ENCODE measurements at places on chromosomes 7 and 10. TPM values are rescaled to one million over a fixed set of nuclear protein-coding genes. Genes with fewer than 3 reads are reported as not detected.

- no peaks in the 10 kb centered on the region for H3K27me3 ChIP-seq
- no peak for DNase-seq
- no peaks in the 10 kb centered on the region for H3K4me1 ChIP-seq
These were observed 92.3 kb upstream of the TMEM168 start for GRCh38 chr7:112882511-112882910.

DNA sequence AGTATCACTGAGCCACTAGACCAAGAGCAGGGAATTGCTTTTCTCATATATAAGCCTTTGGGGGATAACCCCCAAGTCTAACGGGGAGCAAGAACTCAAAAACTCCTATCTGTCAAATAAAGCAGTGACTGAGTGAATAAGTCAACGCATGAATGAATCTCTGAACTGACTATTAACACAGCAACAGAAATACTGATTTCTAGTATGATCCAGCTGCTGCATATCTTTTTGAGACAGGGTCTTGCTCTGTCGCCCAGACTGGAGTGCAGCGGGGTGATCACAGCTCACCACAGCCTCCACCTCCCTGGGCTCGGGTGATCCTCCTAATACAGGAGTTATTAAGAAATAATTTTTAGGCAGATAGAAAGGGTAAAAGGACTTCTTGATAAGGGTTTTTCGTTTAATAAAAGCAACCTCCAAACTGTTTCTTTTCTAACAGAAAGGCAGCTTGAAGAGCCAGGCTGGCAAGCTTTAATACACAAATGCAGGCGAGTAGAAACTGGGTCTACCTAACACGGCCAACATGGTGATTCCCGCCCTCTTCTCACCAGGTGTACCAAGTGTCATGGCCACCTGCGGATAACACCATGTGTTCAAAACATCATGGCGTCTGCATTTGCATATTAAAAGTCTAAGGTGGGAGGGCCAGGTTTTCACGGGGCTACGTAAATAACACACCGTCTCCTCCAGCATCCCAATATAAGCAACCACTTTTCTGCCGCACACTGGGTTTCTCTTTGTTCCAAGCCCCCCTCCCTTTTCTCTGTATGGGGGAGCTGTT is 631.9 kb downstream of the PARD3 start:
- H3K27me3 ChIP-seq = no peaks in the 10 kb centered on the region
- H3K27ac ChIP-seq = no peak overlapping the region

DNA sequence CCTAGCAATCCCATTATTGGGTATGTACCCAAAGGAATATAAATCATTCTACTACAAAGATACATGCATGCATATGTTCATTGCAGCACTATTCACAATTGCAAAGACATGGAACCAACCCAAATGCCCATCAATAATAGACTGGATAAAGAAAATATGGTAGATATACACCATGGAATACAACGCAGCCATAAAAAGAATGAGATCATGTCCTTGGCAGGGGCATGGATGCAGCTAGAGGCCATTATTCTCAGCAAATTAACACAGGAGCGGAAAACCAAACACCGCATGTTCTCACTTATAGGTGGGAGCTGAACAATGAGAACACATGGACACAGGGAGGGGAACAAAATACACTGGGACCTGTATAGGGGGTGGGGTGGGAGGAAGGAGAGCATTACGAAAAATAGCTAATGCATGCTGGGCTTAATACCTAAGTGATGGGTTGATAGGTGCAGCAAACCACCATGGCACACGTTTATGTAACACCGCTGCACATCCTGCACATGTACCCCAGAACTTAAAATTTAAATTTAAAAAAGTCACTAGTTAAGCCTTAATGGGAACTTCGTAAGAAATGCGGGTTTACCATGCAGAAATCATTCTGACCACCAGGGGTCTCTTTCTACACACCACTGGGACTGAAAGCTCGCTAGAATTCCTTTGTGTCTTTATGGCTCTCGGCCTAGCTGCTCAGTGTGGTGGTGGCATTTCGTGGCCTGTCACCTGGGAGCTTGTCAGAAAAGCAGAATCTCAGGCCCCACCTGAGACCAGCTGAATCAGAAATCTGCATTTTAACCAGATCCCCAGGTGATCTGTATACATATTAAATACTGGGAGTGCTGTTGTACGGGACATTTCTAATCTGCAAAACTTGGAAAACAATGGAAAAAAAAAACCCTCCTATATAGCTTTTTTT is 9.5 kb downstream of the ANKRD1 start:
- no peak overlapping the region for H3K4me3 ChIP-seq
- H3K27me3 ChIP-seq = peaks cover 7% of the 10 kb centered on the region
- peaks cover 15% of the 10 kb centered on the region for H3K36me3 ChIP-seq
- DNase-seq = peak; percentile 61
- no peak overlapping the region for H3K27ac ChIP-seq

DNA sequence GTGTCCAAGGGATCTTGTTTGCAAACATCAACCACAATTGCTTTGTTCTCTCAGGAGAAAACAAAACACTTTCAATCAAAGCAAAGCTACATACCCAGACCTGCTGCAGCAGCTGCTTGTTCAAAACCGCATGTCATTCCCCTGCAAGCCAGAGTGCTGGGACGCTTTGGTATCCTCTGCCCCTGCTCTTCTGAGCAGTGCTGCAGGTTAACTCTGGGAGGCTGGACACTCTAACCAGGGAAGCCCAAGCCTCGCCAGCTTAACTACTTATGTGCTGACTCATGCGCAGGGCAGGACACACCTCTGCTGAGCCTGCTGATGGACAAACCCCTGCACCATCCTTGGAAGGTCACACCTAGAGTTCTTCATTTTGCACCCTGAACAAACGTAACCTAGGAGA is 28.2 kb upstream of the ASAH2 start:
- no peak for DNase-seq
- H3K4me3 ChIP-seq = no peak overlapping the region
- no peak overlapping the region for H3K27ac ChIP-seq
- H3K36me3 ChIP-seq = no peaks in the 10 kb centered on the region
- peaks cover 73% of the 10 kb centered on the region for H3K27me3 ChIP-seq

- no peak for DNase-seq
- H3K27me3 ChIP-seq = no peaks in the 10 kb centered on the region
These were observed 79.6 kb downstream of the PRTFDC1 start for GRCh38 chr10:24872790-24873182.

GRCh38 chr7:3453398-3453797 is 152.3 kb downstream of the SDK1 start:
- H3K36me3 ChIP-seq = no peaks in the 10 kb centered on the region
- DNase-seq = no peak
- no peak overlapping the region for H3K4me3 ChIP-seq
- H3K27ac ChIP-seq = no peak overlapping the region
- H3K27me3 ChIP-seq = peaks cover 23% of the 10 kb centered on the region
- no peaks in the 10 kb centered on the region for H3K4me1 ChIP-seq

DNA sequence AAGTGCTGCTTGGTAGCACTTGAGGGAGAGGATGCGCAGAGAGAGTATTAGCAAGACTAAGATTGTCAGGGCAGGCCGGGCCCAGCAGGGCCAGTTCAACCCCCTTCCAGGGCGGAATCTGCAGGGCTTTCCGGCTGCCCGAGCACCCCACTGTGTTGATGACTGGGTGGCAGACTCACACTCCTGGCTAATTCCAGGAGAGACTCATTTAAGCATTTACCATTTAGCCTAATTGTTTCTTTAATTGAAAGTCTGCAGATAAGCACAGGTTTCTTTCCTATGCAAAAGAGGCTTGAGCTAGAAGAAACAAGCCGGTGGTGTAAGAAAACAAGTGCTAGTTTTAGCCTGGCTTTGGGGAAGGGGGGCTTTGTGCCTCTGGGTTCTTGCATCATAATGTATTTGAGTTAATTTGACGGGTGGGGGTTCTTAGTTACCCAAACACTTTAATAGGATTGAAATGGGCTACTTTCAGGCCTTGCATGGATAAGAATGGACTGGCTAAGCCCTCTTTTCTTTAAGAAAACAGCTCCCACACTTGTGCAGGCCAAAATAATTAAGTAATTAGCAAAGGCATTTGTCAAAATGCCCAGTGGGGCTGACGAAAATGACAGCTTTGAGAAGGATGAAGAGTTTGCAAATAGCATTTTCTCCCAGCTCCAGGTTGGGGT is 201.3 kb downstream of the MYOF start:
- H3K27ac ChIP-seq = no peak overlapping the region
- H3K36me3 ChIP-seq = no peaks in the 10 kb centered on the region
- H3K4me1 ChIP-seq = no peaks in the 10 kb centered on the region

DNA sequence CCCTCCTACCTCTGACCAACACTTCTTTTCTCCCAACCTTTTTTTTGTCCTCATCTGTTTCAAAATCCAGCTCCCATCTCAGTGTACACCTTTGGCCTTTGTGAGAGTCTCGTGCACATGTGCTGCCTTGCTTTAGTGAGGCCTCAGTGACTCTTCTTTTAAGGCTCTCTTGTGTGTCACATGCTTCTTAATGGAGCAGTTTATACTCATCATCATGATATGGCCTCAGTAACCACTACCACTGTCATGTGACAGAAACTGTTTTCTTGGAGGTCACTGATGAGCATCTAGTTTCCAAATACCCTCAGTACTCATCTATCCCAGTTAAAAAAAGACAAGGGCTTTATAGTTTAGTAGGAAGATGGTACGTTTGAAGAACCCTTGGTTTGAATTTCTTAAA is 8.1 kb upstream of the ARHGAP22 start:
- no peaks in the 10 kb centered on the region for H3K4me1 ChIP-seq
- no peak overlapping the region for H3K27ac ChIP-seq
- H3K27me3 ChIP-seq = peaks cover 33% of the 10 kb centered on the region

DNA sequence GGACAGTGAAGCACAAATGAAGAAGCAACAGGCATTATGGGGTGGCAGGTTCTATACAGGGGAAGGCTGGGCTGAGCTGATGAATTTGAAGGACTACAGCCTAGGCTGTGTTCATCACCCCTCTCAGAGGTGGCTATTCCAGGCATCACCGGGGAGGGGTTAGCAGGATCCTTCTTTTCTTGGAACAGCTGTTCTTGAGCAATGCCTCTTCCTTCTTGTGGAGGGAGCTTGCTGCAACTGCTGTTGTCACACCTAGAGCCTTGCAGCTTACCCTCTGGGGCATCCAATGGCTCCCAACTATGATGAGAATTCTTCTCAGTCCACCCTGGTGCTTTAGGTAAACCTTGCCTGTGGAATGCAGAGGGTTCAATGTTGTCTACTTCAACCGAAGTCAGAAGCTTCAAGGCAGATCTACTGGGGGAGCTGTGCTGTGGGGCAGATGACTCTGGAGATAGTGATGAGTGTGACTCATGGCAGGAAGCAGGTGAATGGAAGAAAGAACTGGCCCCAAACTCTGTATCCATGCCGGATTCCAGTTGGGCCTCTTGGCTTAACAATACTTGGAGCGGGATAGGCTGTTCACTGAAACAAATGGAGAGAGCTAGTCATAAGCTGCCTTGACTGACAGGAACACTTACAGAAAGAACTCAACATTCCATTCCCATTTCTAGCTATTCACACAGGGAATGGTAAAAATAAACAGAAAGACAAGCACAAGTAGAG is 21.5 kb upstream of the PPP3CB start:
- DNase-seq = no peak
- H3K27ac ChIP-seq = no peak overlapping the region
- H3K4me1 ChIP-seq = no peaks in the 10 kb centered on the region
- no peaks in the 10 kb centered on the region for H3K36me3 ChIP-seq

DNA sequence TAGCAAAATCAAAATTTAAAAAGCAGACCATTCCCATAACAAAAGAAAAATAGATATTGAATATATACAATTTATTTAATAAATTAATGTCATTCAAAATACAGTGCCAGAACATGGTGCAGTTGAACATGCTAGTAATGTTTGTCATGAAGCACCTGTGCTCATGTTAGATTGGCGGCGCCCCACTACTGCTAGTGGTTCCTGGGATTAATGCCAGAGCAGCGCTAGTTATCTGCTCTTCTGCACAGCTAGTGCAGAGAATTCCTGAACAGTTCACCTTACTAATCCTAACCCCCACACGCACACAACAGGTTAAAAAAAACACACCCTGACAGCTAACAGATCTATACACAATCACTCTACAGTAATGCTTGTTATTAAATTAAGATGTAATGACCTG is 23.4 kb downstream of the KBTBD2 start:
- no peak for DNase-seq
- peaks cover 11% of the 10 kb centered on the region for H3K4me1 ChIP-seq
- no peak overlapping the region for H3K27ac ChIP-seq
- H3K36me3 ChIP-seq = peaks cover 74% of the 10 kb centered on the region
- H3K27me3 ChIP-seq = no peaks in the 10 kb centered on the region
- no peak overlapping the region for H3K4me3 ChIP-seq

DNA sequence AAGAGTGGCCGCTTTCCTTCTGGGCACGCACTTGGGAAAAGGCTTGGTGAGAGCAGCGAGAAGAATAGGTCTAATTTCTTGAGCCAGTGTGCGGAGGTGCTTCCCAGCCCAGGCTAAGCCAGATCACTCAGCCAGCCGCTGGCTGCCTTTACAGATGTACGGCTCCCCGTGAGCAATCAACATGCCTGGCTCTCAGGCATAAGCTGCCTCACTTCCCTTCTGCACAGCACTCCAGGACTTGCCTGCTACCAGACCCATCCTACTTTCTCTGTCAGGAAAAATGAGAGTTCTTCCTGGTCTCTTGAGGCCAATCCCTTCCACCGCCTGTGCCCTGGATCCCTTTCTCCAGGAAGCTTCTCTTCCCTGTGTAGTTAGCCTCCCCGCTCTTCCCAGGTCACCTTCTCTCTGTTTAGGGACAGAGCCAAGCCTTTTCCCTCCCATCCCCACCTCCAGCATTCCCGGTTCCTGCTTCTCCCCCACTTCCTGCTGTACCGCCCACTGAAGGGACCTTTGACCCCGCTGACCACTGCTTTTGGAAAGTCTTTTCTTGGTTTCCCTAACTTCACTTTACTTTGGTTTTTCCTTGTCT is 1.1 kb upstream of the ACTR3C start:
- peak overlapping the region; percentile 80 for H3K4me3 ChIP-seq
- H3K27me3 ChIP-seq = no peaks in the 10 kb centered on the region
- H3K4me1 ChIP-seq = peaks cover 46% of the 10 kb centered on the region
- DNase-seq = no peak

The CYP26C1 gene
- 0.18 TPM for total RNA-seq

The PHYHIPL gene
- not detected for total RNA-seq

The EBLN1 gene
- not detected for total RNA-seq

The ERVW-1 gene
- total RNA-seq = not detected

The UPK3B gene
- 1.1 TPM for total RNA-seq

The CCT6A gene
- 120 TPM for total RNA-seq

The MINPP1 gene
- total RNA-seq = 8.0 TPM

The OPN1SW gene
- not detected for total RNA-seq

The LAMB1 gene
- total RNA-seq = not detected

All from activated CD8-positive, alpha-beta memory T cell treated with anti-CD3 and anti-CD28 coated beads, Interleukin-2, amount 10 ng/mL, durations not matched to agents 7 days and 5 days (primary cell).